Vagina (tissue), 2 donors: ENCODE measurements at places on chromosomes 4 and X. TPM values are rescaled to one million over a fixed set of nuclear protein-coding genes. Genes with fewer than 3 reads are reported as not detected.

Gene TRMT10A
- 1.2 TPM for total RNA-seq

GRCh38 chr4:16384576-16384975 lies 158.3 kb upstream of the TAPT1 start:
- H3K4me1 ChIP-seq, result no peaks in the 10 kb centered on the region
- no peak overlapping the region for H3K27ac ChIP-seq
- no peaks in the 10 kb centered on the region for H3K36me3 ChIP-seq
- no peaks in the 10 kb centered on the region for H3K27me3 ChIP-seq
- no peak overlapping the region for H3K4me3 ChIP-seq

DNA sequence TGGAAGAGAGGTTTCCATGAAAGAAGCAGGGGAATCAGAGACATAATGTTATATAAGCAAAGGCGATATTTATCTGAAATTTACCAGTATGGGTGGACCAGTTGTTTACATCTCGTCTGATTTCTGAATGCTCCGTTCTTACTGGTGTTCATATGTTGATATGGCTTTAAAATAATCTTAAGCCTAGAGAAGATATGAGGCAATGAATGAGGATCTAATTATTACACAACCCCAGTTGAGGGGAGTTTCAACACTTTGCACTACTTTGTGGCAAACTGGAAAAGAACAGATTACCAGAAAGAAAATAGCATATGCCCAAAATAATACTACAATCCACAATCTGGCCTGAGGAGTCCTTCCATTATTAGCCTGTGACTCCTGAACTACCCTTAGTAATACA lies 263.3 kb upstream of the MAGEB2 start:
- DNase-seq, result no peak
- no peaks in the 10 kb centered on the region for H3K36me3 ChIP-seq
- no peaks in the 10 kb centered on the region for H3K4me1 ChIP-seq
- no peak overlapping the region for H3K27ac ChIP-seq

DNA sequence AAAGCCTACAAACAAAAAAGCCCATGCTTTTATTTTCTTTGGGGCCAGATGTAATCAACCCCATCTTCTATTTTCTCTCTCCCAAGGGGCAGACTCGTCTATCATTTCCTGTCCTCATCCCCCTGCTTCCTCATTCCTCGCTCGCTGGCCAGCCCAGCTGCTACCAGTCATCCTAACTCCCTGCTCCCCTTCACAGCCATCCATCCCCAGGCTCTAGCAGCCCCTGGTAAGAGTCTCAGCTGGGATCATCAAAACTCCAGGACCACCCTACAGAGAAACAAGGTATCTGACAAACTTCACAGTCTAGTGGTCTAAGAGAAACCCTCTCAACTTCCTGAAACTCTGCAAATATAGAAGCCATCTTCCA lies 23.6 kb downstream of the SH3KBP1 start:
- DNase-seq, result no peak
- peaks cover 20% of the 10 kb centered on the region for H3K4me1 ChIP-seq

DNA sequence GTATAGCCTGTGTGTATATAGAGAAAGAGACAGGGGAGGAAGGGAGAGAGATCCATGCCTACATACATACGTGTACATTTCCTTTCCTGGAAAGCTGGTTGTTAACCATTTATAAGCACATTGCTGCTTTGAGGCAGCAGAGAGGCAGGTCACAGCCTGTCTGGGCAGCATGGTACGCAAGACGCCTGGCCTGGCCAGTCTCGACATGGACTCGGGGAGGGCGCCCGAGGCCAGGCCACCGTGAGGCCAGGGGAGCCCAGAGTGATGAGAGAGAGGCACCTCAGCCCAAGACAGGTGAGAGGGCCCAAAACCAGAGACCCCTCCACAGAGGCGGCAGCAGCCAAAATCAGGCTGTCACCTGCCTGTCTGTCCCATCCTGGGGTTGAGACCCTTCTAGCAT lies 3.9 kb downstream of the TREX2 start:
- no peak for DNase-seq
- H3K36me3 ChIP-seq, result no peaks in the 10 kb centered on the region
- no peaks in the 10 kb centered on the region for H3K4me1 ChIP-seq
- no peak overlapping the region for H3K4me3 ChIP-seq
